ENCODE measurements at places on chromosomes 1 and 21.

GRCh38 chr1:194225821-194226220, 1039.4 kb upstream of the B3GALT2 start:
- no peak for DNase-seq

DNA sequence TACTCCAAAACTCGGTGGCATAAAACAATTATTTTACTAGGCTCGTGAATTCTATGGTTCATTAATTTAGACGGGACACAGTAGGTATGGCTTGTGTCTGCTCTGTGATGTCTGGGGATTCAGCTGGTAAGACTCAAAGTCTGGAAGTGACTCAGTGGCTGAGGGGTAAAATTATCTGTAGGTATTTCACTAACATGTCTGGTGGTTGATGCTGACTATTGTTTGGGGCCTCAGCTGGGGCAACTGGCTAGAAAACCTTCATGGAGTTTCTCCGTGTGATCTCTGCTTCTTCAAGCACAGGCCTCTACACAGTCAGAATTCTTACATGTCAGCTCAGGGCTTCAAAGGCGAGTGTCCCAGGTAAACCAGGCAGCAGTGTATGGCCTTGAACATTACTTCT, 41.2 kb upstream of the KLF17 start:
- DNase-seq, result no peak

DNA sequence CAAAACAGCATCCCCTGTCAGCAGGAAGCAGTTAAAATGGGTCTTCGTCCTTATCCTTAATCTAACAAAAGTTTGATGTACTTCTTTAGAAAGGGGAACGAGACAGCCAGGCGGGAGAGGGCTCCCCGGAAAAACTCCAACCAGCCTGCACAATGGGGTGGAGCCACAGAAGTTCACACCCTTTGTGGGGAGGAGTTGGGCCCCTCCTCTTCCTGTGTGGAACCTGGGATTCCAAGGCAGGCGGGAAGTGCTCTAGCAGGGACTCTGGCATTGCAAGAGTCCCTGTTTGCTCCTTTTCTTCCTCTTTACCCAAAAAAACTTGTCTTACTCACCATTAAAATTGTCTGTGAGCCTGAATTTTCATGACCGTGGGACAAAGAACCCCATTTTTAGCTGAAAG, 47.7 kb downstream of the FCRL5 start:
- DNase-seq, result no peak

DNA sequence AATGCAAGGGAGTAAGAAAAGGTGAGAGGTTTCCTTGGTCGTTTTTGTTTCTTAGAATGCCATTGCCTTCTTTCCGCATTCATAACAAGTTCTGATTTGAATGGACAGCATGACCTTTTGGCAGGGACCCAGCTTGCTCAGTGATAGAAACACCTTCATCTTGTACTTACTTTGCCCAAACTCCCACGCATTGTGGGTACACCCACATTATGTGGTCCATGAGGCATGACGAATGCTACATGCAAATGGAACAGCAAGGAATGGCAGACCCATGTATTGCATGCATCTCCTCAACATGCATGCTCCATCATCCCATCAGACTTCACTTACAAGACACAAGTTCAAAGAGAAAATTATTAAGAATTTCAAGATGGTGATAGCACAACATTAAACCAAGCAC, 102.8 kb downstream of the CDC7 start:
- DNase-seq, result no peak

DNA sequence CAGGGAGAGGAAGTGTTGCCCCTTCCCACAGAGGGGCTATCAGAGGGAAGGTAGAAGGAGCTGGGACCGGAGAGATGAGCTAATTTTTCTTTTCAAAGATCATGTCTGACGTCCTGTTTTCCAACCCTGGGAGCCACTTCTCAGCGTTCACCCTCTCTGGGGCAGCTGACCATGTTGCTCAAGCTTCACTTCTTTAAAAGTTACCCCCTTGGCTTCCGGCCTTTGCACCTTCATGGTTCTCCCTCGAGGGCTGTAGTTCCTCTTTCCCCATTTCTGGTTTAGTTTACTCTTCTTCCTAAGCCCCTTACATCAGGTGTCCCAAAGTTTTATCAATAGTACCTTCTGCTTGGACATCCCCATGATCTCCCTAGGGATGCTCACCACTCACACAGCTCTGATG, 23.8 kb upstream of the CSF1 start:
- no peak for DNase-seq

DNA sequence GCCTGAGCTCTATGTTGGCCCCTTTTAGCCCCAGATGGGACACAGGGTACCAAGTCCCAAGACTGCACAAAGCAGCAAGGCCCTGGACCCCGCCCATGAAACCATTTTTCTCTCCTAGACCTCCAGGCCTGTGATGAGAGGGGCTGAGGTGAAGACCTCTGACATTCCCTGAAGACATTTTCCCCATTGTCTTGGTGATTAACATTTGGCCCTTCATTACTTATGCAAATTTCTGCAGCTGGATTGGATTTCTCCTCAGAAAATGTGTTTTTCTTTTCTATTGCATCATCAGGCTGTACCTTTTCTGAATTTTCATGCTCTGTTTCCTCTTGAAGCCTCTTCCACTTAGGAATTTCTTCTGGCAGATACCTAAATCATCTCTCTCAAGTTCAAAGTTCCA, 8.2 kb upstream of the PSMA5 start:
- DNase-seq, result no peak

- no peak for DNase-seq
Observed at GRCh38 chr1:11535761-11536572, 57.0 kb downstream of the DISP3 start.

DNA sequence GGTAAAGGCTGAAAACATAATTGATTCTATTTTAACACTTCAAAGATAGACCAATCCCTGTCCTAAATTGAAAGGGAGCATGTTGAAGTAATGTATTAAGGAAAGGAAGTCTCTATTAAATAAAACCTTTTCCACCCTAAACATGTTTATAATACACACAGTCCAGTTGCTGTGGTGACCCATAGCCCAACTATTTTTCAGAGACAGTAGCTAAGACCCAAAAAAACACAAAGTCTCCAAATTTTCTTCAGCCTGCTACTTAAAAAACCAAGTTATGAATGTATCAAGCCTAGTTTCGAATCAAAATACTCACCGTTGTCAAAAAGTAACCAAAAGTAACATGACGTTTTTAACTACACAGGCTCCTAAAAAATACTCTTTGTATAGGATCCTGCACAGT, 1.6 kb downstream of the ELK4 start:
- DNase-seq, result no peak

- DNase-seq, result no peak
Observed at GRCh38 chr1:234373959-234374254, 651 bp downstream of the COA6 start.

DNA sequence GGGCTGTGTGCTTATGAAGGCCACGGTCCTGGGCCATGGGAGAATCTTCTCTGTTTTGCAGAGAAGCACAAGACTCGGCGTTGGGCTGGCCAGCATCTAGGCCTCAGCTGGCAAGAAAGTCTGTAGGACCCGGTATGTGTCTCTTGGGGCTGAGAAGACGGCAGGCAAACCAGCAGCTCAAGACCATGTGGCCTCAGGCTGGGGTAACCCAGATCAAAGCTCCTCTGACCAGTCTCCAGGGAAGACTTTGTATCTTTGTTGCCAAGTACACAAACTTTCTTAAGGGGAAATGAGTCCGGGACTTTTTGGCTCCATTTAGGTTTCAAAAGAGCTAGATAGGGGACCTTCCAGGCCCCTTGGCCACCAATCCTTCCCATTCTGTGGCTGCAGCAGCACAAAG, 60.1 kb downstream of the PTP4A2 start:
- DNase-seq, result no peak

All from LoVo (cell line).